AG04449 (cell line): ENCODE measurements at places on chromosomes 16 and 17.

GRCh38 chr17:66190738-66191592 is 968 bp downstream of the CEP112 start:
- DNase-seq = no peak

GRCh38 chr17:19753051-19753509 is 5.0 kb upstream of the ALDH3A1 start:
- no peak for DNase-seq

- no peak for DNase-seq
Measured at GRCh38 chr16:19173059-19173458, 5.0 kb downstream of the SYT17 start.

DNA sequence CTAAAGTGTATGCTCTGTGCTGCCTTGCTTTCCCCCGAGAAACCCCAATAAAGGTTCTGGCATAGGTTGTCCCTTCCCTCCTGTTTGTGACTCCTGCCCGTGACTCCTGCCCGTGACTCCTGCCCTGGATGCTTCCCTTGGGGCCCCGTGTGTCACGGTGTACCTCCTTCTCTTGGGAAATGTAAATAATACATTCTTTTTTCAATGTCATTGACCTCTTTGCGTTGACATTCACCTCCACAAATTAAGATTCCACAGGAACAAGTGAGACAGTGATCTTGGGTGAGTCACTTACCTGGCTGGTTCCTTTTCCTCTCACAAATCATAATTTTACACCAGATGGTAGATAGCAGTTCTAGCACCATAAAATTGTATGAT is 632 bp downstream of the CCL15 start:
- DNase-seq = no peak

DNA sequence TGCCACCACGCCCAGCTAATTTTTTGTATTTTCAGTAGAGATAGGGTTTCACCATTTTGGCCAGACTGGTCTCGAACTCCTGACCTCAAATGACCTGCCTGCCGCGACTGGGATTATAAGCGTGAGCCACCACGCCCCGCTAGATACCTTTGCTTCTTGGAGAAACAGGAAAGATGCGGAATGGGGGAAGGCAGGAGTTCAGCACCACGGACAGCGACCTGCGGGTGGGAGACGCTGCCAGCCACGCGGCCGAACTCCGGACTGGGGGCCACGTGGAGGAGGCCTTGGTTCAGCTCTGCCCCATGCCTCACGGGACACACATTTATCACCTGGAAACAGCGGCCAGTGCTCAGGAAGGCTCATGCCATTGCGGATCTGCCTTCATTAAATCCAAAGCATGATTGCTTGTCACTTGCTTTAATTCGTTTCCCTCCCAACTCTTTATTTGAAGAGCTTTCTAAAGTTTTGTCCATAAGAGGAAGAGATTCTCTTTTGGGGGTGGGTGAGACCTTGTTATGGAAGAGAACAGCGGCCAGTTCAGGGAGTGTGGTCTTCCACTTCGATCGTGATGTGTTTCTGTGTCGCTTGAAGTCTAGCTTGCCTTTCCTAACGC is 219.9 kb downstream of the ENGASE start:
- DNase-seq = no peak
